Fibroblast of mammary gland (primary cell): ENCODE measurements at places on chromosomes 12 and 14.

DNA sequence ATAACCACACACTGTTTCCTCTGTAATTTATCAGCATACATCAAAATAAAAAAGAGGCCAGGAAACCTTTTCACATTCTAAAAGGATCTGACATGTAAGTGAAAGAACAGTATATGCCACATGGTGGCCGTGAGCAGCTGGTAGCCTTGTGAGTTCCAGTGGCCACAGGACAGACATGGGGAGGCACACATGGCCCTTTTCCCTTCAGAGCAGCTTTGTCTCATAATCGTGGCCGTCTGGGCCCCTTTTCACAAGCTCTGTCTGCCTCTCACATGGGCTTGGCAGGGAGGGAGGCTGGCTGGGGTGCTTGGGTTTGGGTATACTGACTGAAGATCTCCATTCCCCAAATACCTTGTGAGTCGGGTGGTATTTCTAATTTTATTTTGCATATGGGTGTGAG lies 1.5 kb upstream of the ZDHHC22 start:
- no peak for DNase-seq

DNA sequence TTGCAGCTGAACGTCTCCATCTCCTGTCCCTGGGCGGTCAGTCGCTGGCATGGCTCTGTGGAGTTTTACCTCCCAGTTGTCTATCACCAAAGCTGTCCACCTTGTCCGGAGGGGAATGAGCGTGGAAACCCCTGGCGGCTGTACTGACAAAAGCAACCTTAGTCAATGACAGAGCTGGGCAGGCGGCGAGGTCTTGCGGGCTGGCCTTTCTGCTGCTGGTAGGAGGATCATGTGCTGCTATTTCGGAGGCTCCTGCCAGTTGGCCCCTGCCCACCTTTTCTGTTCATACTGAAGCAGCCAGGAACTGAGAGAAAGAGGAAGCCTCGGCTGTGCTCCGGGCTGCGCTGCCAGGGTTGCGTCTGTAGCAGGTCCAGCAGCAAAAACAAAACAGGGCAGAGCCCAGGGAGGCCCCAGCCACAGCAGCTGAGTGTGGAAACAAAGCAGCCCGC lies 57.7 kb downstream of the HMGA2 start:
- DNase-seq: peak; percentile 70

DNA sequence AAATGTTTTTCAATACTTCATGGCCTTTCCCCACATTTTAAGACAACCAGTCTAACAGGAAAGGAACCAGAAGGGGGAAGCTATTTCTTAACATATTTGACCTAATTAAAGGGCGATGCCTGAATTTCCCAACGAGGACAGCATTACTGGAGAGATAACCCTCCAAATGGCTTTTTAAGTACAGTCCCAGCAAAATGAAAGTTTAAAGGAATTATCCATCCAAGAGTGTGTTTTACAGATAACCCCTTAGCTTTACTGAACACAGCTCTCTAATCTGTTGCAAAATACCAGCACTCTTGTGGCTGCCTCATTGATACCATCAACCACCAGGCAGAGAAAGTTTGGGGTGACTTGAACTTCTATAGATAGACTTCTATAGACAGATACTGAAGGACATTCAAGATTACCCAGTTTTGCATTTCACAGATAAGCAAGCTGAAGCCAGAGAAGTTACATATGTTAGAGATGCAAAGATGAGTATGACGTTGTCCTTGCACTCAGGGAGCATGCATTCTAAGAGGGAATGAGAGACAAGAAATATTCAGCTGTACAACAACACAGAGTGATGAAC lies 41.3 kb upstream of the DUSP6 start:
- DNase-seq: no peak

DNA sequence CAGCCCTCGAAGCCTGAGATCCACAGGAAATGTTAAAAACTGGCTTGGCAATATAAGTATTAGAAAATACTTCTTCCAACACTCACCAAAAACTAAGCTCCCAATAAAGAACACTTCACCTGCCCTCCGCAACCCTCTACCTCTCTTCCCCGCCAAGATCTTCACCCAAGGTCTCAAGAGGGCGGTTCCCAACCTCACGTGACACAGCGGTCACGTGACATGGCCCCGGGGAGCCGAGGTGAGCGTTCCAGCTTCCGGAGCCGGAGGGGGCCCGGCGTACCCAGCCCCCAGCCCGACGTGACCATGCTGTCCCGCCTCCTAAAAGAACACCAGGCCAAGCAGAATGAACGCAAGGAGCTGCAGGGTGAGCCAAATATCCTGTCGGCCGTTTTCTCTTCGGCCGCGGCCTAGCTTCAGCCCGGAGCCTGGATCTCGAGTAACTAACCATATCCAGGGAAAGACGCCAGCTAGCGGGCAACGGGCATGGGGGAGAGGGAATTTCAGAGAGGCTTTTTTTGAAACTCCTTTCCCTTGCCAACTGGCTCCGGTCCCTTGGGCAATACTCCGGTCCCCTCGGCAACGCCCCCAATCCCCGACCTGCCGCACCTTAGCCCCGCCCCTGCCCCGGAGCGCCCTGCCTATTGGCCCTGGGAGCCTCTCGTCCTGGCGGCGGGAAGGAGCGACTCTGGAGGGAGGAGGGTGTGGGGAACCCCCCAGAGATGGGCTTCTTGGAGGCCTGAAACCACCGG lies at the start of gene BLOC1S1:
BLOC1S1 (plus strand) TSS at position 214 of the 749 bp plus-strand sequence; CDS start at position 220, 6 bp downstream.
- peak; percentile 94 for DNase-seq

DNA sequence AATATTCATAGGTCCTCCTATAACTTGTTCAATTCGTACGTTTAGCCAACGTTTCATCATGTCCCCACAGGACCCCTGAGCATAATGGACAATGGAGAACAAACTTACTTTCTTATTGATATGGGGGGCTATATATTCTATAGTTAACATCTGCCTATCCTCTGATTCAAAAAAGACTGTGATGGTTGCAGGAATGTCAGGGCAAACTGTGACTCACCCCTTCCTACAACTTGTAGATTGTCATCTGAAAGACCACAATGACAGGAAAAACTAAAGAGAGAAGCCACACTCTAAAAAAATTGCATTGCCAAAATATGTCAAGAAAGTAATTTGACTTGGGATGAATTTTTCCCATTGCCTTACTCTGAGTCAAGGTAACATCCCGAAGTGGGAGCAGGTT lies 50.8 kb downstream of the CATSPERB start:
- no peak for DNase-seq

GRCh38 chr14:97058589-97058988 lies 261.4 kb downstream of the VRK1 start:
- DNase-seq: no peak
